ENCODE measurements at places on chromosomes 6 and 20. TPM values are rescaled to one million over a fixed set of nuclear protein-coding genes. Genes with fewer than 3 reads are reported as not detected.

CDH4 gene
- 4.1 TPM for polyA plus RNA-seq

ZSWIM3 gene
- 3.6 TPM for polyA plus RNA-seq

MATN4 gene
- polyA plus RNA-seq: not detected

DDRGK1 gene
- 37.1 TPM for polyA plus RNA-seq

TBX18 gene
- polyA plus RNA-seq: 0.62 TPM

CYP39A1 gene
- polyA plus RNA-seq: 3.4 TPM

WFDC9 gene
- polyA plus RNA-seq: not detected

IRF4 gene
- polyA plus RNA-seq: 3.5 TPM

SPAG4 gene
- 10.5 TPM for polyA plus RNA-seq

SLC24A3 gene
- 1.6 TPM for polyA plus RNA-seq

LRRC73 gene
- 0.51 TPM for polyA plus RNA-seq

All from small intestine (tissue), 16 donors.